Activated CD4-positive, alpha-beta T cell treated with anti-CD3 and anti-CD28 coated beads for 1 hour (primary cell): ENCODE measurements at places on chromosomes 13 and 19.

- DNase-seq = no peak
Measured at GRCh38 chr13:35720290-35720689, 243.8 kb upstream of the MAB21L1 start.

DNA sequence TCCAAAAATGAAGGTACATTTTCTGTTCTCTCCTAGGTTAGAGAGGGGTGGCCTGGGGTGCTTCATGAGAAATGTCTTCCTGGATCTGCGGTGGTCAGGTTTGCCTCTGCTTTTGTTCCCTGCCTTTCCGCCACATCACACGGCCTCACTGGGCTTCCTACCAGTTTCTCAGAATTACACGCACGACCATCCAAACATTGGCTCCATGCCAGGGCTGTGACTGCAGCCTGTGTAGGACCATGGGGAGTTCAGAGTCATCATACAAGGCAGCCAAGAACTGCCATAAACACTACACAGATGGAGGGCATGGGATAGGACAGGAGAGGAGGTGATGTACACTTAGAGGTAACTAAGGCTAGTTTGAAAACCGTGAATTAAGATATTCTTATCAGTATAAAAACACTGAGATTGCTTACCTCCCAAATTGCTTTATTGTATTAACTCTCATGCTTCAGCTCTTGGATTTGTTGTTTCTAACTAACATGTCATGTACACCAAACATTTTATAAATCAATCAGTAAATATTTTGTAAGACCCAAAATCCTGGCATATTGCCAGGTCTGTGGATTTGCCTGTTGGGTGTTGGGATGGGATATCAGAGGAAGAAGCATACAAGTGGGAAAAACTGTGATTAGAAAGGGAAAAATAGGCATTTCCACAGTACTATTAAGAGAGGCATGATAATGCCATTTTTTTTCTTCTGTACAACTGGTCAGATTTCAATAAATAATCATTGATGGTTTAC lies 45.2 kb downstream of the CDADC1 start:
- DNase-seq = no peak

DNA sequence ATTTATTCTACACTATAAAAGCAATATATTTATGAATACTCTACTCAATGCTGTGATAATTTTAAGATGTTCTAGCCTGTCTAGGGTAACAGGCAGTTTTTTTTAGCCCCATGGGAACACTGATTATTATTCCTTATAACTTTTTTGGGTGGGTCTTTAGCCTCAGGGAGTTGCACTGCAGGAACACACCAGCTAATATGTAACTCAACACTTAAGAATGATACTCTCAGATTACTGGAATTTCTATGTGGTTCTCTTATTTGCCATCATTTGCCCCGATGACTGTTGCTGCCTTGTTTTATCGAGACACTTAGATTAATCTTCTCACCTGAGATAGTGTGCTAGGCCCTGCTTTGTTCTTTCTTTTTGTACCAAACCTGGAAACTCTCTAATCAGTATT lies 396.9 kb upstream of the SLITRK1 start:
- no peak for DNase-seq

DNA sequence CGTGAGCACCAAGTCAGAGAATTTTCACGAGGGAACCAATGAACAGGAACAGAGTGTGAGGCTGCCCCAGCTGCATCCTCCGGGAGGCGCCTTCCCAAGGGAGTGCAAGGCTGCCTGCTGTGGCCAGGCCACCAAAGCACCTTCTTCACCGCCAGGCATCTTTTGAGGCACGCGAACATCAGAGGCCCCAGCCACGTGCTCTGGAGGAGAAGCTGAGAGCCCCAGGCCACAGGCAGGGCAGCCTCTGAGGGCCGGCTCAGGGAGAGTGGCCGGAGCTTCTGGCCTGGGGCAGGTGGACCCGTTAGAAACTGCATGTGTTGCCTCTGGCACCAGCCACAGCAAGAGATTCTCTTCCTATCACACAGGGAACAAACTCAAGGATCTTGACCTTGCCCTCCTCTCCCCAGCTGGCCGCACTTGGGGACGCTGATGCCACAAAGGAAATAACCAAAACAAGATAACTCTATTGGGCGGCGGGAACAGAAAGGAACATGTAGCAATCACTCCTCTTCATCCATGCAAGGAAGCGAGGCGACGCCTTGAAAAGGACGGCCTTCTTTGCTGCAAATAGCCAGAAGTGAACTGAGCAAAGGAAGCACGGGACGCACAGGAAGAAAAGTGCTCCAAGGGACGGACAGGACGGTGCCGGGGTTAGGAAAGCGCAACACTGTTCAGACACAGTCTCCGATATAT lies 19.9 kb downstream of the GAS6 start:
- no peak for DNase-seq

GRCh38 chr19:52585604-52586003 lies 15.5 kb downstream of the ZNF701 start:
- no peak for DNase-seq

DNA sequence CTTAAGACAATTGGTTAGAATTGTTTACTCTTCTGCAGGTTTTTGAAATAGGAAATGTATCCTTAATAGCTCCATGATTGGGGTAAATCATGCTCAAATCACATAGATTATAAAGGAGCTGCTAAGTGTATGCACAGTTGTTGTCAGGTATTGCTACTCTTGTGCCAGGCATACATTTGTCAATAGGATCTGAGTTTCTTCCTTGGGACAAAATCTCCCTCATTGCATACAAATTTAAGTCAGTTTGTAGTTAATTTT lies 109.3 kb upstream of the MLNR start:
- no peak for DNase-seq

GRCh38 chr13:57631596-57632275 lies at the start of gene PCDH17:
Gene PCDH17, plus strand, starts transcription at chr13:57631744. Its CDS starts 803 bp downstream, at chr13:57632547.
- DNase-seq = no peak

- DNase-seq = no peak
Measured at GRCh38 chr13:80923907-80924306, 583.0 kb upstream of the SPRY2 start.

GRCh38 chr13:44833139-44833538 lies 156.1 kb downstream of the NUFIP1 start:
- DNase-seq = no peak

GRCh38 chr13:111572956-111573761 lies 252.7 kb downstream of the TEX29 start:
- no peak for DNase-seq

- no peak for DNase-seq
Measured at GRCh38 chr19:7260161-7260560, 34.1 kb downstream of the INSR start.

GRCh38 chr13:97124915-97125809 lies 97.0 kb upstream of the MBNL2 start:
- DNase-seq = no peak

DNA sequence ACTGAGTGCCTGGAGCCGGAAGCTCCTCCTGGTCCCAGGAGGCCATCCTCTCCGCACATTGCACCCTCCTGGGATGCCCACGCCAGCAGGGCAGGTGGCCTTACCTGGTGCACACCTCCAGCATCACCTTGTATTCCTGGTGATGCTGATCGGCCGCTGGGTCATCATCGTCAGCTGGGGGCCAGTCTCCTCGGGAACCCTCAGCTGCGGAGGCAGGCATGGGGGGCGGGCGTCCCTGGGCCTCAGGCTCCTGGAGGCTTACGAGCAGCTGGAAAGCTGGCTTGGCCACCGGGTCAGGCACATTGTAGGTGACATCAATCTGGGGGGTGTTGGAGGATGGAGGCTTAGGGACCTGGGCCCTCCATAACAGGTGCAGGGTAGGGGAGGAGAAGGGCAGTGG lies 13.7 kb downstream of the F2RL3 start:
- DNase-seq = no peak

GRCh38 chr19:12723381-12723640 lies 421 bp downstream of the TNPO2 start:
- no peak for DNase-seq

DNA sequence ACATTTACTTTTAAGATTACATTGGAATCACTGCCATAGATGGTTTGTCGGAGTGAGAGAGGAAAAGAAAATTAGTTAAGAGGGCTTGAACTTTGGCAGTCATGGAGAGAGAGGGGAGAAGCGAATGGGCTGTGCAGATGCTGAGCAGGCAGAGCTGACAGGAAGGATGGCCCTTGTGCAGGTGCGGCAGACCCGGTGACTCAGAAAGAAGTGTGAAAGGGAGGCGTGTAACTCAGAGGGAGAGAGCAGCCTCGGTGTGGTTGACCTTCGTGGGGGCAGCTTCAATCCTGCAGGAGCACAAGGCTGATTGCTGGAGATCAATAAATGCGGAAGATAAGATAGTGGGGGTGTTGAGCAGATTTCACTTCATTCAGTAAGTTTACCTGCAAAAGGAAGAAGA lies 76.9 kb downstream of the TNFSF13B start:
- no peak for DNase-seq

DNA sequence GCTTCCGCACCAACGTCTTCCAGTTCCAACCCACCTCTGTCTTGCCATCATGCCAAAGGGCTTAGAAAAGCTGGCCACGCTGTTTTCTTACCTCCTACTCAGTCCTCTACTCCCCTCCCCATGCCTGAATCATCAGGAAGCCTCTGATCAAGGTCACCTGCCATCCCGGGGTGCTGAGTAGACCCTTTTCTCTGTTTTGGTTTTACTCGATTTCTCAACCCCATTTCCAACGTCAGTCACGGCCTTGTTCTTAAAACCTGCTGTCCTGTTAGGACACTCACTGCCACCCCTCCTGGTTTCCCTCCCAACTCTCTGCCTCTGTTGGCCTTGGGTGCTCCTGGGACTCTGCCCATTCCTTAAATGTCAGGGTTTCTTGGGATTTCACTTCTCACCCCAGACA lies 350.1 kb downstream of the FOXO1 start:
- no peak for DNase-seq

- no peak for DNase-seq
Measured at GRCh38 chr13:102073251-102073650, 328.6 kb downstream of the FGF14 start.

DNA sequence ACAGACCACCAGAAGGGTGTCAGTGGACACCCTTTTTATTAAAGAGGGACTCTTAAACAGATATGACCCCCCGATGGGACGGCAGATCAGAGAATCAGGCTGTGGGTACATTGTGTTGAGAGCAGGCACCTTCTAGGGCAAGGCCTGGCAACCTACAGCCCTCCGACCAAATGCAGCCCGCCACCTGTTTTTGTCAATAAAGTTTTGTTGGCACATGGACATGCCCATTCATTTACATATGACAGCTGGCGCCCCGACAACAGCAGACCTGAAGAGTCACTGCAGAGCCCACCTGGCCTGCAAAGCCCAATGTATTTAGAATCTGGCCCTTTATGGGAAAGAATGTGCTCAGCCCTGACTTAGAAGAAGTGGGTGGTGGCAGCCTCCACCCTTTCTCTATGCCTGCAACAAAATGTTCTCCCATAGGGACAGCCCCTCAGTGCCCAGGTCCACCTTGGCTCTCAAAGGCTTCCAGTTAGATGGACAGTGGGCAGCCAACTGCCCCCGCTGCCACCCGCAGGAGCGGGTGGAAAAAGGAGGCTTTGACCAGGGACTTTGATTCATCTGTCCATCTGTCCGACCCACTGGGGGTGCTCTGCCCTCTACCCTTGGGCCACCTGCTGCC lies 184.9 kb downstream of the PTPRS start:
- no peak for DNase-seq

DNA sequence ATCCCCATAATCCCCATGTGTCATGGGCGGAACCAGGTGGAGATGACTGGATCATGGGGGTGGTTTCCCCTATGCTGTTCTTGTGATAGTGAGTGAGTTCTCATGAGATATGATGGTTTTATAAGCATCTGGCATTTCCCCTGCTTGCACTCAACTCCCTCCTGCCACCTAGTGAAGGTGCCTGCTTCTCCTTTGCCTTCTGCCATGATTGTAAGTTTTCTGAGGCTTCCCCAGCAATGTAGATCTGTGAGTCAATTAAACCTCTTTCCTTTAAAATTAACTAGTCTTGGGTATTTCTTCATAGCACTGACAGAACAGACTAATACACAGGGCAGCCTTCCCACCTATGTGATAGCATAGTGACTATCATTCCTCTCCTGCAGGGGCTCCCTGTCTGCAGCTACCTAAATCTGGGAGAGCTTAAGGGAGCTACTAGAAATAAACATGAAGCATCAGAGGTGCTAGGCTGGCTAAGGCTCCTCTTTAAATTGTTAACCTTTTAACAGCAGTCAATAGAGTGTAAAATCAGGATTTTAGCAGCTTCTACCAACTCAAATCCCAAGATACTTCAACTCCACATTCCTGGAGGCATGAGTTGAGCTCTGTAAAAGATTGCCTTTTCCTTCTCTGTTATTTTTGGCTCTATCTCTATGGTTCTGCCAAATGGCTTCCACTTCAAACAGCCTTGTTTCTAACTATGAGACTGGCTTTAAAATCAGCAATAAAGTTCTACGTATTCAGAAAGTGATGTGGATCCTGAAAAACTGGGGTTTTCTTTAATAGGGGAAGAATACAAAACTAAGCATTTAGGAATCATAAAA lies 112.3 kb downstream of the VWA8 start:
- DNase-seq = no peak

DNA sequence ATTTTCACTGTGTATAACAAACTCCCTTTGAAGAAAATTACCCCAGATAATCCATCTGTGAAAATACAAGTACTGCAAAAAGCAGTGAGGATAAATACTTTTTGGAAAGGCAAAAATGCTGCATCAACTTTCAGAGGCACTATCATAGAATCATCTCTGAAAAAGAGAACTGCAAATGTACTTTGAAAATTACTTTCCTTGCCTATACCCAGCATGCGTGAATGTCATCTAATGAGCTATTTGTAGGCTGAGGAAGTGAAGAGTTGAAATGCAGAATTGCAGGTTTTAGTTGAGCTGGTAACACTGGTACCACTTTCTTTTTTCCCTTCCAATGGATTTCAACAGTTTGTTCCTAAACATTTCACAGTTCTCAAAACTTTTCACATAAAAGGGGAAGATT lies 196.7 kb downstream of the TBC1D4 start:
- DNase-seq = no peak

- DNase-seq = no peak
Measured at GRCh38 chr19:5916181-5916708, 2.2 kb downstream of the CAPS start.

- no peak for DNase-seq
Measured at GRCh38 chr13:100091391-100091790, 2.5 kb downstream of the PCCA start.

- no peak for DNase-seq
Measured at GRCh38 chr13:44302940-44303575, 70.6 kb upstream of the SERP2 start.

DNA sequence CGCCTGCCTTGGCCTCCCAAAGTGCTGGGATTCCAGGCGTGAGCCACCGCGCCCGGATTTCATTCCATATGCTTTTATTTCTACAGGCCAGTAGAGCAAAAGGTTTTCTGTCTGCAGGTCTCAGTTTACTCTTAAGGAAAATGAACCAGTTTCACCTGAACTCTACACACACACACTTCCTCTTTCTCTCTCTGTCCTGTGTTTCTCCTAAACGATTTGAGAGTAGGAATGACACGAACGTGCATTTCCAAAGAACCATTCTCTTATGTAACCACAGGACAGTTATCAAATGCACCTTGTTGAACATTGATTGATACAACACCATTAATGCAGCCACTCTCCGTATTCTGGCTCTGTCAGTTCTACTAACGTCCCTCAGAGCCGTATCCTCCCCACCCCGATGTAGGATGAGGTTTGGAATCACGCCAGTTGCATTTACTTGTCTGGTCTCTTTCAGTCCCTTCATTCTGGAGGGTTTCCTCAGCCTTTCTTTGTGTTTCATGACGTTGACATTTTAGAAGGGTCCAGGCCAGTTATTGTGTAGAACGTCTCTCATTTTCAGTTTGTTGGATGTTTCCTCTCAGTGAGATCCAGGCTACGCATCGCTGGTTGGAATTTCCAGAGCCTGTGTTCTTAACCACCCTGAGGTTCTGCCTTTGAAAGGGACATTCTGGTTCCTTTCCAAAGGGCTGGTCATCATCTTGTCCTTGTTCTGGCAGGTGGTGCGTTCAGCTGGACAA lies 36.0 kb downstream of the BICRA start:
- DNase-seq = no peak

- no peak for DNase-seq
Measured at GRCh38 chr13:52411629-52412028, 5.7 kb upstream of the THSD1 start.
